ENCODE measurements at places on chromosomes 5 and 9.

DNA sequence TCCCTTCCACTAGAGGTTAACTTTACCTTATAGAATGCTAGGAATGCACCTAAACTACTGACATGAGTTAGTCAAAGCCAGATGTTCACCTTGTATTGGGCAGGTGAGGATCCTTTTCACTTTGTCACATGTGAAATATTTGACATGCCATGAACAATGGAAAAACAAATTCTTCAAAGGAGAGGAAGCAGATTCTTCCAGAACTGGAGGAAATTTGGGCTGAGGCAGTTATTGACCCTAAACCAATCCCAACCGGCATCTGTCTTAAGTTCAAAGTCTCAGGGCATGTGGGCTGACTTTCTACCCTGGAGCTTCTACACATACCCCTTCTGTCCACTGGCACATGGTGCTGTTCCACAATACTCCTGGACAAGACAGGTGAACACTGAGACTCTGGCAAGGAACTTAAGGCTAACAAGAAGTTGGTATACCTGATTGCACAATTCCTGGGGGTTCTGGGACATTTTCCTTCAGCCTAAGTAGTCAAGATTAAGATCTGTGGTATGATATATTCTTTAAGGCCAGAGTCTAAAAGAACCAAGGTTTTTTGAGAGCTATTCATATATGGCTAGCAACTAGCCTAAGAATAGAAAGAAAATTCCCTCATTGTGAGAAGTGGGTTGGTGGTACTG is 2.6 kb downstream of the VLDLR start:
- no peak for DNase-seq
- H3K27me3 ChIP-seq = no peaks in the 10 kb centered on the region
- no peaks in the 10 kb centered on the region for H3K36me3 ChIP-seq
- peak overlapping the region; percentile 81 for H3K4me3 ChIP-seq

GRCh38 chr5:124199893-124200292 is 546.5 kb downstream of the ZNF608 start:
- DNase-seq = no peak
- H3K27me3 ChIP-seq = no peaks in the 10 kb centered on the region
- H3K4me1 ChIP-seq = no peaks in the 10 kb centered on the region
- H3K4me3 ChIP-seq = no peak overlapping the region
- no peaks in the 10 kb centered on the region for H3K36me3 ChIP-seq

DNA sequence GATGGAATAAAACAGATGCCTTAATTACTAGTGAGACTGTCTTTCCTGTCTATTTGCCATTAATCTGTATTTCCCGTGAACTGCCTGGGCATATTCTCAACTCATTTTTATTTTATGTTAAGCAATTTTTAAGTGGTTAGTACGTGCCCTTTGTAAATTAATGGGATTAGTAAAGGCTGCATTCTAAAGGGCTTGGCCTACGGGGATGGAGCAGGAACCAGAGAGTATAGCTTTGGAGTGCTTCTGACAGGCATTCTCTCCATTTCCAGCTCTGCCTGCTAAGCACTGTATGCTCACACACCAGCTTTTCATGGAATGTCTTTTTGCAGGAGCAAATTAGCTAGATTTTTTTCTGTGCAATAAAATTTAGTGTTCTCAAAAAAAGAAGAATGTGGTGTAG is 241.2 kb downstream of the MCTP1 start:
- no peaks in the 10 kb centered on the region for H3K4me1 ChIP-seq
- no peaks in the 10 kb centered on the region for H3K36me3 ChIP-seq
- no peak for DNase-seq

DNA sequence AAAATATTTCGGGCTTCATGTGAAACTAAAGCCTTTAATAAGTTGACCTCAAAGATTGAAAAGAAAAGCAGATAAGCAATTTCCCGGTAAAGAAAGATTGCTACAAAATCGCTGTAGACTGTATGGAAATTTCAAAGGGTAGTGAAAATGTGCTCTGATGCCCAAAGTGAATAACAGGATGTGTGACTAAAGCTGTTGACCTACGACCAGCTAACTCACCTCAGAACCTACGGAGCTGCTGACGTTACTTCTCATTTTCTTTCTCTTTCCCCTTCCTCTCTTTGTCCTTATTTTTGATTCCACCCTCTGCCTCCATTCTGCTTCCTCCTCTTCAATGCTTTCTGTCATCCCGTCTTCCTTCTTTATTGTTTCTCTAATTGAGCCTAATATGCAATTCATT is 103.2 kb downstream of the PDE4D start:
- H3K27ac ChIP-seq = peak overlapping the region; percentile 27
- DNase-seq = no peak
- no peaks in the 10 kb centered on the region for H3K4me1 ChIP-seq
- H3K36me3 ChIP-seq = no peaks in the 10 kb centered on the region

DNA sequence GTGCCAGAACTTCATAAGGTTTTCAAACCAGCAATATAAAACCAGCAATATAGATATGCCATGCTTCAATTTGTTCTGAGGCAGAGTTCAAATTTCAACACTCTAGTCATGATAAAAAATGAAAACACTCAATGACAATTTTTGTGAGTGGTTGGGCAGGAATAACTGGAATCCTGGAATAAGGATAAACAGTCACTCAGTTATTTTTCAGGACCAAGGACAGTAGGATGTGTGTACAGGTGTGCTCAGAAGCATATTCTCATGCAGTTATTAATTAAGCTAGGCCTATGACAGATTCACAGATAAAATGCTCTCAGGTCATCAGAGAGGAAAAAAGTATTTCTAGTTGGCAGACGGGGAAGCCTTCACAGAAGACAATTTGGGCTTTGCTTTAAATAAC is 117.3 kb upstream of the PPP2R2B start:
- no peak overlapping the region for H3K4me3 ChIP-seq
- no peaks in the 10 kb centered on the region for H3K4me1 ChIP-seq
- H3K27me3 ChIP-seq = no peaks in the 10 kb centered on the region
- H3K27ac ChIP-seq = no peak overlapping the region
- no peak for DNase-seq
